AG04450 (cell line): ENCODE measurements at places on chromosomes 2 and 18.

GRCh38 chr2:236568068-236568921 lies 1.3 kb upstream of the ACKR3 start:
- no peak for DNase-seq

- DNase-seq, result no peak
These were observed 87.9 kb upstream of the ATG16L1 start for GRCh38 chr2:233163486-233164103.

GRCh38 chr2:104851291-104852089 lies 2.4 kb upstream of the POU3F3 start:
- DNase-seq, result no peak

DNA sequence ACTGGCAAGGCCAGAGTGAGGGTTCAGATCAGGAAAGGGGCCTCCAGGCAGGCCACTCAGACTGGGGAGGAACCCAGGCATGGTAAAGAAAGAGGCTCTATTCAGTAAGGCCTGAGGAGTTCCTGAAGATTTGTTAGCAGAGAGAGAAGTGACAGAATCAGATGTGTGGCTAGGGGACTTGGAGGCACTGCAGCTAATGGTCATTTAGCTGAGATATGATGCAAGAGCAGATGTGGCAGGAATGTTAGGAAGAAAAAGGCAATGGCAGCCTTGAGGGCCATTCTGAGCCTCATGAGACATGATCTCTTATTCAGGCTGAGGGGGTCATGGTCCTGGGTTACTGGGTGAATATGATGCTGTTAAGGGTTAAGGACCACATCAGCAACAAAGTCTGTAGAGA lies 73.4 kb downstream of the CCDC93 start:
- DNase-seq, result no peak
